ENCODE measurements at places on chromosomes 16 and 17.

GRCh38 chr17:44672479-44673093 lies 16.3 kb downstream of the MEIOC start:
- no peak for DNase-seq

GRCh38 chr17:47966079-47966519 lies 4.8 kb upstream of the CDK5RAP3 start:
- DNase-seq: no peak

- DNase-seq: no peak
Observed at GRCh38 chr16:69861292-69862030, 89.7 kb upstream of the CLEC18A start.

- no peak for DNase-seq
Observed at GRCh38 chr17:31114956-31115555, 20.3 kb downstream of the NF1 start.

GRCh38 chr17:4808378-4808767 lies 1.4 kb downstream of the PLD2 start:
- DNase-seq: no peak

- no peak for DNase-seq
Observed at GRCh38 chr16:24009098-24009497, 173.3 kb downstream of the PRKCB start.

- no peak for DNase-seq
Observed at GRCh38 chr17:56160422-56160821, 7.1 kb downstream of the ANKFN1 start.

- no peak for DNase-seq
Observed at GRCh38 chr16:89004209-89004831, 27.3 kb upstream of the CBFA2T3 start.

- DNase-seq: peak; percentile 76
Observed at GRCh38 chr16:2500918-2501750, 12.6 kb upstream of the ATP6V0C start.

- no peak for DNase-seq
Observed at GRCh38 chr16:81526935-81527334, 82.3 kb downstream of the CMIP start.

GRCh38 chr17:75692976-75693375 lies 25.8 kb downstream of the SAP30BP start:
- no peak for DNase-seq

GRCh38 chr16:87101903-87102302 lies 215.3 kb downstream of the C16orf95 start:
- no peak for DNase-seq

DNA sequence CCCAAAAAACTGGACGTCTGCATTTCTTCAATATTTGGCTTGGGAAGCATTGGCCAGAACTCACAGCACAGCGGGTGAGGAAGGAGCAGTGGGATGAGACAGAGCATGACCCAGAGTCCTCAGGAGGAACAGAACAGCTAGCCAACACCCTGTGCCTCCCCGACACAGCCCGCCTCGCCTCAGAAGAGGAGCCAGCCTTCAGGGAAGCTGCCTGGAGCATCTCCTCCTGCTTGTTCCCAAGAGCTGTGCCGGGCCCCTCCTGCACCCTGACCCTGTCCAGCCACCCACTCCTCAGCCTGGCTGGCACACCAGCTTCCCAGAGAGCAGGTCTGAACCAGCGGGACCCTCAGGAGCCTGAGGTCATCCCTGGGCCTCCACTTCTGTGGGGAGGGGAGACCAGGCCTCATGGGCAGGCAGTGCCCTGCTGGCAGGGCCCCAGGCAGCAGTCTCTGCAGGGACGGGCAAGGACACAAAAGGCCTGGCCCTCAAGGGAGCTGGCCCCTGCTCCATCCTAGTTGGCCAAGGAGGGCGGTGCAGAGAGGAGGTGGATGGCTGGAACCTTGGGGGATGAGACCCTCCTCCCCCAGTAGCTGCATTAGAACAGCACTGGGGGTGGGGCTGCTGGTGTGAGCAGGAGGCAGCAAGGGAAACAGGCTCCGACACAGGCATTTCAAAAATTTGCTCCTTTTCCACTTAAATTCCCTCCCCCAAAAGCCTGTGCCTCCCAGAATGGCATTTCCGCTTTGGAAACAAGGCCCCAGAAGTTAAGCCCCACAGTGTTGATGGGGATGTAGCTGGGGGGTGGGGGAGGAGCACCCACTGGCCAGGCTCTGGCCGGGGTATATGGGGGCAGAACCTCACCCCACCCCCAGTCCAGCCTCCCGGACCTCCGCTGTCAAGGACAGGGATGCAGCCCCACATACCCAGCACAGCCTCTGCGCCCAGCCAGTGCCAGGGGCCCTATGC lies 1.8 kb upstream of the BCAR1 start:
- no peak for DNase-seq

GRCh38 chr16:78230832-78231231 lies 131.4 kb downstream of the WWOX start:
- no peak for DNase-seq

DNA sequence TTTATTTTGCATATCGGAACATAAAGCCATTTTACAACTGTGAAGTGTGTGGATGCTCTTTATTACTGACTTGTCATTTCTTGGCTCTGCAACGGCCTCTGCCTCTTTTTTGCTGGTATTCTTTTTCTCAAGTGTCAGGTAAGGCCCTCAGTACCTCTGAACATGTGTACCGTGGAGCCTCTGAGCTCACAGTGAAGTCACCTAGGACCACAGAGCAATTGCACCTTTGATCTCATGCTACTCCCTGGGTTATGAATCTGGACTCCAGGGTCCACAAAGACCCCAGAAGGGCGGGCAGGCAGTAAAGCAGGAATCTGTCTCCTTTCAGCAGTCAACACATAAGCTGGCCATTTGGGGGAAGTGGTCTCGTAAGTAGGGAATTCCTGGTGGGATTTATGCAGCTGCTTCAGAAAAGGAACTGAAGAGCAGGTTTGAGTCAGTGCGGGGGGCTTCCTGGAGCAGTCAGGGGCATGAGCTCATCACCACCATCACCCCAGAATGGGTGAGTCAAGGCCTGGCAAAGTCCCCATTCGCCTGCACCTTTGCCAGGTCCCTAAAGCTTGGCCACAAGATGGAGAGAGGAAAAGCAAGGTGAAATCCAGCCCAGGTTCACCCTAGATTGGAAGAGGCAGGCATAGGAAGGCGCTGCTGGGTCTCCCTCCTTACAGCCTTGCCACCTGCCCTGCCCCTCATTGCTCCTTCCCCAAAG lies 33.0 kb downstream of the TBX4 start:
- DNase-seq: no peak

- no peak for DNase-seq
Observed at GRCh38 chr16:18803569-18804462, 2.5 kb upstream of the ARL6IP1 start.

GRCh38 chr16:76222087-76222486 lies 55.1 kb upstream of the CNTNAP4 start:
- DNase-seq: no peak

DNA sequence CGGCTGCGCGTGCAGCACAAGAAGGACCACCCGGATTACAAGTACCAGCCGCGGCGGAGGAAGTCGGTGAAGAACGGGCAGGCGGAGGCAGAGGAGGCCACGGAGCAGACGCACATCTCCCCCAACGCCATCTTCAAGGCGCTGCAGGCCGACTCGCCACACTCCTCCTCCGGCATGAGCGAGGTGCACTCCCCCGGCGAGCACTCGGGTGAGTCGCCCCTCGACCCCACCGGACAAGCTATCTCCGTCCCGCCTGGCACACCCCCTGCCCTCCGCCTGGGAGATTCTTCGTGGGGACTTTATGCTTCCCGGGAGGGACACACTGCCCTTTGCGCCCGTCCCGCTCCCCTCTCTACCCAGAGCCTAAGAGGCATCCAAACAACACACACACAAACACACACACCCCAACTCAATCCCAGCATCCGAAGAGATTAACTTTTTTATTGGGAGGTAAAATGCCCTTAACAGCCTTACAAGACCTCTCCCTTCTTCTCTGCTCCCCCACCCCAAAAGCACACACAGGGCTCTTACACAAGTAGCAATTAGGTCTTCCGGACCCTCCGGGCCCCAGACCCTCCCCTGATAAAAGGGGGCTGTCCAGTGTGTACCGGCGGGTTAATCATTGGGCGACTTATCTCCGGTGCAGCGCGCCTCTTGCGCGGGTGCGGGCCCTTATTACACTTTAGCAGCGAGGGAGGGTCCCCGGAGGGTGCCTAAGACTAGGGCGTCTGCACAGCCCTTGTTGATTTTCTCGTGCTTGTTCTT lies 2.1 kb downstream of the SOX9 start:
- DNase-seq: no peak

DNA sequence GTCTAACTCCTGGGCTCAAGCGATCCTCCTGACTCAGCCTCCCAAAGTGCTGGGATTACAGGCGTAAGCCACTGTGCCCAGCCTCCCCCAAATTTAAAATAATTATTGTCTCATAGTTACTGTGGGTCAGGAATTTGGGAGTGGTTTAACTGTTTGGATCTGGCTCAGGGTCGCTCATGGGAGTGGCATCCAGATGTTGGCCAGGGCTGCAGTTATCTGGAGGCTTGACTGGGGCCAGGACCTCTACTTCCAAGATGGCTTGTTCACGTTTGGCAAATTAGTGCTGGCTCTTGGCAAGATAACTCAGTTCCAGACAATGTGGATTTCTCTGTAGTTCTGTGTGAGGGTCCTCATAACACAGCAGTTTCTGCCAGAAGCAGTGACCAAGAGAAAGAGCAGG lies 8.0 kb downstream of the TEN1 start:
- no peak for DNase-seq

GRCh38 chr16:85608515-85608885 lies 4.6 kb upstream of the GSE1 start:
- no peak for DNase-seq

- DNase-seq: no peak
Observed at GRCh38 chr16:86997058-86997457, 320.1 kb downstream of the C16orf95 start.

DNA sequence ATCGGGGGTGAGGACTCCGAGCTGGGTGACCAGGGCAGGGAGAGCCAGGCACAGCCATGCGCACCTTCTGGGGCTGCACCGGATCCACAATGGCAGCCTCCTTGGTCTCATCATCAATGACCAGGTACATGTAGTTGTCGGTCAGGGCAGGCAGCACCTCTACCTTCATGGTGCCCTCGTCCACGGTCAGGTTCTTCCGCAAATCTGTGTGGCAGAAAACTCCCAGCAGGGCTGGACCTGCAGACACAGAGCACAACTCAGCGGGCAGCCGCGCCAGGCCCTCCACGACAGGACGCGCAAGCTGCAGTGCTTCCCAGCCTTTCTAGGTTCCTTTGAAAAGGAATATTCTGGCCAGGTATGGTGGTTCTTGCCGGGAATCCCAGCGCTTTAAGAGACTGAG lies 3.8 kb downstream of the HAGH start:
- no peak for DNase-seq

DNA sequence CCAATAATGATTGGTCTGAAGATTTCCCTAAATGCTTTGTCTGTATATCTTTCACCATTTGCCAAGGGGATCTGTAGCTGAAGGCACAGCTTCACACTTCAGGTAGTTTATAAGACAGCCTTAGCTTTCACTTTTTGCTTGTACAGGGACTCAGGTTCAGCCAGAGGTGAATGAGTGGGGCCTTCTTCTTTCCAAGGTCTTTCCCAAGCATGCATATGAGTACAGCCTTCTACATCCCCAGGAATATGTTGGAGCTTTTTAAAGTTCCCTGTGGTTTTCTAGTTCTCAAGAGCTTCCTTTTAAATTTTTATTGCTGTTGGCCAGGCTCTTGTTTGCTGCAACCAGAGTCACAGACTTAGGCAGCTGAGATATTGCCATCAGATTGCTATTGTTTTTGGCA lies 17.9 kb upstream of the SPDYE4 start:
- DNase-seq: no peak

DNA sequence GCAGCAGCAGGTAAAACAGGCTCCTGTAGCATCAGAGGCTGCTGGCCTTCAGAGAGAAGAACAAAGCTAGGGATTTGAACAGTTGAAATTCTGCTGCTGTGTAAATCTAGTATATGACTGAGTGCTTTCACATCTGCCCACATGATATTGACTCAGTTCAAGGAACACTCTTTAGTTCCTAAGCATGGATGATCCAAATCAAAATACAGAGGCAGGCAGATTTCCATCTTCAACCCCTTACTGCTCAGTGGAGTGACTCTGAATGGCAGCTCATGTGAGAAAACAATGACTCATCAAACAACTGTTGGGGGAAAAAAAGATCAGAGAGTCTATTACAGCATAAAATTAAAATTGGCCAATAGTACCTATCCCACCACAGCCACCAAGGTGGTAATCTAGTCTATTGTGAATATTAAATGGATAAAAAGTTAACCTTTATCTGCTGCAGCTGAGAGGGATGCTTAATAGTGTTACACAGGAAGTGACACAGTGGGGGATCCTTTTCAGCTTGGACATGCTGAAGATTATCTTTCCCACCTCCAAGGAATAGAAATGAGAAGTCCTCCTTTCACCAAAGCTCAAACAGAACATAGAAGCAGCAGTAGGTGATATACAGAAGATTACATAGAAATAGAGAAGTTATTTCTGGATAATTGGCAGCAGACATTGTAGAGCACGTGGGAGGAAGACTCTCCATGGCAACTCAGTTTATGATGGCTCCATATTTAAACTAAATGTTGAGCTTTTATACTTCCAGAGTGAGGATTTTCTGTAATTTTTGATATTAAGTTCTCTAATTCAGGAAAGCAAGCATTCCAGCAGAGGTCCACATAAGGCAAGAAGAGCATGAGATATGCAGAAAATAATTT lies 239.7 kb upstream of the ERCC4 start:
- no peak for DNase-seq

DNA sequence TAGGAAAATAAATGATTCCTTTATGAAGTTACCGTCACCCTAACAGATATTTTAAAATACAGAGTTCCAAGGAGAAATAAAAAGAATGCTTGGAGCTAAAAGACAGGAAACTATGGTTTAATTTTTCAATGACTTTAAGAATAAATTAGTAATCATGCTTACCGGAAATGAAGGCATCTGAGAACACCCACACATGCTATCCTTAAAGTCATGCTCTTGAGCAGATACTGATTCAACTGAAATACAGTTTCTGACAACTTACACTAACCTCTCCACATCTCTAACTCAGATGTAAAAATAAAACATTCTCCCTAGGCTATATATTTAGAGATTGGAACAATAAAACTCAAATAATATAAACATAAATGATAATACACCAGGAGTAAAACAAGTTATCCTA lies 7.8 kb downstream of the PSMD12 start:
- no peak for DNase-seq

GRCh38 chr16:12146966-12147365 lies 170.4 kb downstream of the SNX29 start:
- no peak for DNase-seq

DNA sequence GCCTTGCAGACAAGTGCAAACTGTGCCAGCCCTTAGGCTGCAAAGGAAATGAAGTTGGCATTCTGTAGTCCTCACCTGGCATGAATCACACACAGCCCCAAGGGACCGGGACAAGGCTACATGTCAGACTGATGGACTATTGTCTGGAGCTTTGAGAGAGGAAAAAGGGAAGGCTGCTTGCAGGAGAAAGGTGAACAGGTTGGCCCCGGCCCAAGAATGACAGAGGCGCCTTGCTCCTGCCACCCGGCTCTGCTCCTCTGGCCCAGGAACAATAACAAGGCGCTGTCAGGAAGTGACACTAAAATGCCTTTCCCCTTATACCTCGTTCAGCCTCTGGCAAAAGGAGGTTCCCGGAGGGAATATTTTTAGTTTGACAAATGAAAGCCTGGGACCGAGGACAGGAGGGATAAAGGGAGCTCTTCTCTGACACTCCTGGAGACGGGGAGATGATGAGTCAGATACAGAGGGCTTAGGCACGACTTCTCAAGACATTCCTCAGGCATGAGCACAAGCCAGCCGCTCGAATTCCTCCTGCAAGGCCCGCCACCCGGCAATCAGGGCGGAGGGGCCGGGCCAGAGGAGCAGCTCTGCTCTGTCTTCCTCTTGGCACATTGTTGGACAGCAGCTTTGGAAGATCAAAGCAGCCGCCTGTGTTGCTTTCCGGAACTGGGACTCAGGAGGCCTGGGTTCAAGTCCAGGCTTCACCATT lies 105.8 kb downstream of the NOG start:
- DNase-seq: no peak
